ENCODE measurements at places on chromosomes 7 and 10.

DNA sequence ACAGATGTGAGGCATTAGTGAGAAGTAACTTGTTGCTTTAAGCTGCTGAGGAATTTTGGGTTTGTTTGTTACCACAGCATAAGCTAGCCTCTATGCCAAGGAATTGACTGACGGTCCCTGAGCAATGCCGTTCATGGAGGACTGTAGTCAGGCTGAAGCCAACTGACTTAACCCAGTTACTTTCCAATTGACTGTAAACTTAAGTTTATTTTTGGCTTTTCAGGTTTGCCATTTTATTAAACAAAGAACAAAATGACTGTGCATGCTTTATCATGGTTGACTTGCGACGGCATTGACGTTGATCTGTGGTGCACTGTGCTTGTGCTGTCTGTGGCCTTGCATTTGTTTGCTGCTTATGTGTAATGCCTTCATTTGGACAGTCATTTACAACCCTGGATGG is 53.5 kb downstream of the DNAJB9 start:
- no peak for DNase-seq

DNA sequence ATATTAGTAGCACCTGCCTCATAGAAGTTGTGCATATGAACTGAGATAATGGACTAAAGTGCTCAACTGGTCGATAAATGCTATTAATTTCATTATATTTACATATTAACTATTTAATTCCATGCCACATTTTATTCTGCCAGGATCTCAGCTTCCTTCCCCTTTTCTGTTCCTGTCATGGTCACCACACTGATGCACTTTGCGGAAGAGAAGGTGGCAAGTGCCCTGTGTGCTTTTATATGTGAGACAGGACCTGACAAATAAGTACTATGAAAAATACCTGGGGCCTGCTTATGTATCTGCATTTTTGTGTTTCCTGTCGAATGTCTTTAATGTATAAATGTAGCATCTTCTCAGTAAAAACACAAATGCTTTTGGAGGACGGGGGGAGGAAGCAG is 12.2 kb downstream of the ATP6V0E2 start:
- DNase-seq, result no peak

GRCh38 chr10:29064680-29065079 is 224.2 kb upstream of the LYZL1 start:
- DNase-seq, result no peak

DNA sequence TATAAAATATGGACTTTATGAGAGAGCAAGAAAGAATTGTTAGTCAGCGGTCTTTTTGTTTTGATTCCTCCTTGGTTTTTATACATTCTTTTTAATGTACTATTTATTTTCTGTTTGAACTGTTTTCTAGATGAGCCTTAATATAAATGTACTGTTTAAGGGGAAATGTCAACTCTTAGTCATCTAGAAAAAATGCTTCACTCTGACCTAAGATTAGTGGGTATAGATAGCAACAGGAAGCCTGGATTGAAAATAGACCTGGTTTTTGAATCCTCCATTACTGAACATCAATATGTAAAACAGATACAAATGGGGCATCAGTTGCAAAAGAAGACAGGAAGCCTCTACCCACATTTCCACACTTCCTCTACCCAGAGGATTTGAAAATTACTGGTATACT is 87.8 kb downstream of the CHRM2 start:
- DNase-seq, result no peak

- DNase-seq, result no peak
These were observed 231.4 kb downstream of the BUB3 start for GRCh38 chr10:123385508-123386080.

- DNase-seq, result no peak
These were observed 13.1 kb downstream of the PIP4K2A start for GRCh38 chr10:22701132-22701826.

GRCh38 chr10:78642269-78642816 is 426.4 kb upstream of the ZMIZ1 start:
- no peak for DNase-seq

DNA sequence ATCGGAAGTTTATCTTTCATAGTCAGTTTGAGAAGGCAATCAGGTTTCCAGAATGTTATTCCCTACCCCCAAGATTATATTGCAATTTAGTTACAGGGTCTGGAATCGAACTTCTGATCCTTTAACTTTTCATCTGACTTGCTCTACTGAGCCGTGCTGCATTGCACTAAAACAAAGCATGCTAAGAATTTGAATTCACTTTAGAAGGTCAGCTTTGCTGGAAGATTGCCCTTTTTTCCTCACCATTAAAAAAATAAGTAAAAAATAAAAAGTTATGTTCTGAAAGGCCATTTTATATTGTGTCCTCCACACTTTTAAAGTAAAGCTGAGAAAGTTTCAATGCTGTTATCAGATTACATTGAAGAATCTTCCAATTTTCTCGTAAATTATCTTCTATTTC is 388.8 kb upstream of the PHF14 start:
- DNase-seq, result no peak

DNA sequence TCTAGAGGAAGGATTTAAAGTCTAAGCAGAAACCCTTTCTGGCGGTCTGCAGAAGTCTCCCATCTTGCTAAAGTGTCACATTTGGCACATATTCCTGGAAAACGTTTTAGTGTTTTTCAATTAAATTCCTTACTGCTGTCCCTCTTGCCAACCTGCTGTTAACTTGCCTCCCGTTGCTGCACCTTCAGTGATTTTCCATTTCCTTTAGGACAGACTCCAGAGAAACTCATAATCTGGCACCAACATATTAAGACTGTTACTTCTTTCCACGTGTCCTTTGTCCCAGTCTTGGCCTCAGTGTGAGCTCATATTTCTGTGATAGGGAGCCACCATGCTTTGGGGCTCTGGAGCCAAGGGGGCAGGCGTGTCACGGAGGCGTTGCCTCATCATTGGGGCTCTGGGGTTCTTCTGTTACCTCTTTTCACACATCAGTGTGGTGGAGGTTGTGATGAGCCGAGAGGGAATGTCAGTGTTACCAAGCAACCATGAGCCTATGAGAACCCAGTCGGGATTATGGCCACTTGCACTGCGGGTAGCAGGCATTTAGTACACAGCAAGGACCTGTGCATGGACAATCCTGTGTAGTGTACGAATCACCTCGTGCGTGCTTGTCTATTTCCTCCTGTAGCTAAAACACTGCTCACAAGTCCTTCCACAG is 26.0 kb upstream of the ZNF32 start:
- no peak for DNase-seq

GRCh38 chr7:1723254-1723653 is 53.2 kb downstream of the ELFN1 start:
- no peak for DNase-seq

GRCh38 chr7:24836084-24836483 is 78.8 kb upstream of the GSDME start:
- no peak for DNase-seq

DNA sequence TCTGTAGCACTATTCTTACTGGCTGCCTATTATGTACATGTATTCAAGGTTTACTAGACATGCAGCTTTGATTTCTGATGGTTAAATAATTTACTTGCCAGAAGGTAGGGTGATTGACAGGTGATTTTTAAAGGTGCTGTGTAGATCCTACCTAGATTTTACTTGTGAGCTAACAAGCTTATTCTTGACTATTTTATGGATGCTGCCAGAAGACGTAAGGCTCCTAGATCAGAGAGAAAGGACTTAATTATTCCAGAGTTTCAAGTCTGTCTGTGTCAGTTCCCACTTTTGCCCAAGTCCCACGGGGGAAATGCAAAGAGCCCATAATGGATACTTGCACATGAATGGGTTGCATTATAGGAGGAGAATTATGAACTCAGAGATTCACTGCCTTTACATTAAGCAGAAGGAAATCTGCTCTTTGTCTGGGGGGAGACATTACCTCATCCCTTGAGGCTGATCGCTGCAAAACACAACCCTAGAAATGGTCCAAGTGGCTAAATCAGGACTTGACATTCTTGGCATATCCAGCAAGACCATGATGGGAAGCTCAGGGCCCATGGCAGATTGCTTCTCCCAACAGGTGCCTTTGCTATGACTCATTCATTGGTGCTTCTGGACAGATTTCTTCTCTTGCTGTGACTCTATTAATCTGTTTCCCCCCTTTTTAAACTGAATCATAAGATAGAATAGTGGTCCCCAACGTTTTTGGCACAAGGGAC is 32.1 kb downstream of the GPR158 start:
- DNase-seq, result no peak

DNA sequence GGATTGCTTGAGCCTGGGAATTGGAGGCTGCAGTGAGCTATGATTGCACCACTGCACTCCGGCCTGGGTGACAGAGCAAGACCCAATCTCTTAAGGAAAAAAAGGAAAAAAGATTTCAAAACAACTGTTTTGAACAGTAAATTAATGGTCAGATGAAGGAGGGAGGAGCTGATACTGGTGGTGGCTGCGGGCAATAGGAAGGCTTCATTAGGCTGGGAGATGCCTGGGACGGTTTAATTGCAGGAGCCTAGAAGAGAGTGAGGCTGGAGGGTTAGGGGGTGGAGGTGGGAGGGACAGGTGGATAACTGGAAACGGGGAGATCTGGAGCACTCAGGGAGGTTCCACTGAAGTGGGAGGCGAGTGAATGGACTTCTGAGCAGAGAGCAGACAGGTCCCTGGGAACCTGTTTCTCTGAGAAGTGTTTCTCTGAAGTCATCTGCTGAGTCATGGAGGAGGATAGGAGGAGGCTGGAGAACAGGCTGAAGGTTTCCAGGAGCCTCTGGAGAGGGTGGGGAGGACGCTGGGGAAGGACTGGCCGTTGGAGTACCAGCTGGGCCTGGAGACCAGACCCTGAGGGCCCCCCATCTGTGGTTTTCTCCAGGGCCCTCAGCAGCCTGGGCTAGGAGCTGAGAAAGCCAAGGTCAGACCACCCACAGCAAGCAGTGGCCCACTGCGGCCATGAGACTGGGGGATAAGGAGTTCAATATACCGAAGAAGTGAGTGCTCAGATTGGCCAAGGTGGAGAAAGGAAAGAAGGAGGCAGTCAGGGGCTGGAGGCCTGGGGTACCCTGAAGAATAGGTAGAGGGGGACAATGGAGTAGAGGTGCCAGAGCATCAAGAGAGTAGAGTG is 14.4 kb upstream of the YWHAG start:
- DNase-seq, result no peak

GRCh38 chr10:69635428-69636272 is 5.6 kb downstream of the FAM241B start:
- DNase-seq, result no peak
